ENCODE measurements at places on chromosomes 11 and 22.

GRCh38 chr22:47196166-47196849 is 433.9 kb downstream of the TBC1D22A start:
- DNase-seq: no peak

GRCh38 chr11:61787928-61788491 is 4.4 kb downstream of the TMEM258 start:
- peak; percentile 23 for DNase-seq

DNA sequence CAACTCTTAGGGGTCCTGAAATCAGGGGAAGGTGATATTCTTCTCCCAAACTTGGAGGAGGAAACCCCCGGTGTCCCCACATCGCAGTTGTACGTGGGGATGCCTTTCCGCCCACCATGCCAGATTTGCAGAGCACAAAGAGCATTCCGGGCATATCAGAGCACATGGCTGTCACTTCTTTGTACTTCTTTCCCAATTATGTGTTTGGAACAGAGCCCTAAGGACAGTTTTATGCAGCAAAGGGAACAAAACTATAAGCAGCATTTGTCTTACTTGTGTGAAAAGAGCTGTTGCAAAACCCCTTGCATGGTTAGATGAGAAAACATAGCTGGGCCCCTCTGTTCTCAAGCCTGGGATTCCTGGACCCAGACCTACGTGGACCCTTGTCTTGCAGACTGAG is 41.2 kb downstream of the NTM start:
- DNase-seq: no peak

- no peak for DNase-seq
Measured at GRCh38 chr11:7208391-7208790, 43.3 kb upstream of the SYT9 start.

DNA sequence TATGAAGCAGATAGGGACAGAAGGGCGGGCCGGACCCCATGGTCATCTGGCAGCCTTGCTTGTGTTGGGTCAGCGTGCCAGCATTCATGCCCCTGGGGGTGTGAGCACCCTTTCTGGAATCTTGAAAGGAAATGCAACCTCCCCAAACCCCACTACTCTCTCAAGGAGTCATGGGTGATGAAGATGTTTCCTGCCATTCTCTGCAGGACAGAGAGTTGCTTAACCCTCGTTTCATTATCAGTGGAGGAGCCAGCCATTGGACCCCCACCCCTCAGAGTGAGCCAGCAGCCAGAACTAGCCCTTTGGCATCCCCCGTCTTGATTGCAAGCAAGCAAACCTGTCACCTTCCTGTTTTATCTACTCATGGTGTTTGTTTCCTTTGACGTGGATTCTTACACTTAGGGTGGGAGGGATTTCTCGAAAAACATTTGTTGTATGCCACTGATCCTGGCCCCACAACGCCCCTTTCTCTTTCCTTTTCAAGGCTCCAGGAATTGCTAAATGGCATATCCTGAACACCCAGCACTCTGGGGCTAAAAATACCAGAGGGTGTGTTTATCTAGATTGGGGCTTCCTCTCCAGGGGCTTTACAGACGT is 258.3 kb downstream of the ETS1 start:
- DNase-seq: peak; percentile 53

DNA sequence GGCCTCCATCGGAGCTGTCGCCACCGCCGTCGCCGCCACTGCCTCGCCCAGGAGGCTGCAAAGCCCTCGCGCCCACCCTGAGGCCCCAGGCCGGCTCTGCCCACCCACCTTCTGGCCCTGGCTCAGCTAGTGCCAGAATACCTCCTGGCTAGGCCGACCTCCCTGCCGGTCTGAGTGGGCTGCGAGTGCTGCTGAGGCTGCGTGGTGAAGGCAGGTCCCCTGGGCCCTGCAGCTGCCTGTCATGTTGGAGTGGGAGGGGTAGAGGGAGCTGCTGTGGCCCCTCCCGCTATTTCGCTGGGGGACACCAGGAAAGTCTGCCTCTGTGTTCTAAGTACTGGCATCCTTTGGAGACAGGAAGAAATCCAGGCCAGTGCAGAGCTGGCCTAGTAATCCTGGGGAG is 34.2 kb downstream of the LRRC10B start:
- no peak for DNase-seq

GRCh38 chr11:75191330-75191717 is 40.4 kb downstream of the SLCO2B1 start:
- DNase-seq: no peak

DNA sequence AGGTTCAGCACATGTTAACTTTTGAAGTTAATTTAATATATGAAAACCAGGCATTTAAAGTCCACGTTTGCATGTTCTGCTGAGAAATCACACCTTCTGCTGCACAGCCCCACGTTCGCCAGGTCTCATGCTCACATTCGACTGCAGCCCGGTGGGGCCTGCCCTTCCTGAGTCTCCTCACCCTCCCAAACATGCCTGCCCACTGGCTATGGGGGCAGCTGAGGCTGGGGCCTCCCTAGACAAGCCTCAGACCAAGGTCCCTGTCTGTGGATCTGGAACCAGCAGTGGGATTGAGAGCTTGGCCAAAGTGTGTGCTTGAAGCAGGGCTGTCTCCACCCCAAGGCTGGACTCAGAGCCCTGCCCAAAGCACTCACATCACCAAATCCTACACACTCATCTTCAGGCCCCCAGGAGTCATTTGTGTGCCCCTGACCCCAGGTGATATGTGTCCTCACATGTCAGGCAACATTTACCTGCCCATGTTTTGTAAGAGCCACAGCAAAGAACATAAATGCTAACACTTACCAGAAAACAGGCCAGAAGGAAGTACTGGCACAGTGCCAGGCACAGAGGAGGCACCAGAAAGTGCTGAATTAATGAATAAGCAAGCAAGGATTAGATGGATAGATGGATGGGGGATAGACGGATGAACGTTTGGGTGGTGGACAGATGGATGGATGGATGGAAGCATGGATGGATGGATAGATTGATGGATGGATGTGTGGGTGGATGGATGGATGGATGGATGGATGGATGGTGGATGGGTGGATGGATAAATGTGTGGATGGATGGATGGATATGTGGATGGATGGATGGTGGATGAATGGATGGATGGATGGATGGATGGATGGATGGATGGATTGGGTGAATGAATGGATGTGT is 9.4 kb upstream of the FADD start:
- no peak for DNase-seq

GRCh38 chr11:68930991-68931855 is 27.5 kb downstream of the IGHMBP2 start:
- DNase-seq: no peak

DNA sequence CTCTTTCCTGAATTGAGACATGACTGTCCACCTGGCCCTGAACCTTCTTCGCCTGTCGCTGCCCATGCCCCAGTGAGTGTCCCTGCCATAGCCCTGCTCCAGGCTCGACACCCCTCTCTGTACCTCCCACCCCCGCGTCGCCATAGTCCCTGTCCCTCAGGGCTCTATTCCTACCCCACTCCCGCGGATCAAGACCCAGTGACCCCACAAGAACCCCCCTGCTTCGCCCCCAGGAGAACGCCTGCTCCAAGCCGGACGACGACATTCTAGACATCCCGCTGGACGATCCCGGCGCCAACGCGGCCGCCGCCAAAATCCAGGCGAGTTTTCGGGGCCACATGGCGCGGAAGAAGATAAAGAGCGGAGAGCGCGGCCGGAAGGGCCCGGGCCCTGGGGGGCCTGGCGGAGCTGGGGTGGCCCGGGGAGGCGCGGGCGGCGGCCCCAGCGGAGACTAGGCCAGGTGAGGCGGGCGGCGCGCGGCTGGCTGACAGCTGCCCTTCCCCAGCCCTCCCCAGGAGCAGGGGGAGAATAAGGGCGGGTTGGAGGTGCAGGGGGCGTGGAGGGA is 5.6 kb downstream of the NRGN start:
- no peak for DNase-seq

DNA sequence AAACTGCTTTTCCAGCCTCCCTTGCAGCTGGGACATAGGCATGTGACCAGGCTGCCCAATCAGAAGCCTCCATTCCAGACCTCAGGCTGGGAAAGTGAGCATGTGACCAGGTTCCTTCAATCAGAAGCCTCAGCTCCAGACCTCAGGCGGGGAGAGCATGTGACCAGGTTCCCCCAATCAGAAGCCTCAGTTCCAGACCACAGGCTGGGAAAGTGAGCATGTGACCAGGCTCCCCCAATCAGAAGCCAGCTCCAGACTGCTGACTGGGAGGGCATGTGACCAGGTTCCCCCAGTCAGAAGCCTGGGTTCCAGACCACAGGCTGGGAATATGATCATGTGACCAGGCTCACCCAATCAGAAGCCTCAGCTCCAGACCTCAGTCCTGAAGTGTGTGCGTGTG is 11.7 kb upstream of the IL2RB start:
- DNase-seq: no peak

- no peak for DNase-seq
Measured at GRCh38 chr11:47124675-47125074, 52.0 kb downstream of the ARFGAP2 start.

DNA sequence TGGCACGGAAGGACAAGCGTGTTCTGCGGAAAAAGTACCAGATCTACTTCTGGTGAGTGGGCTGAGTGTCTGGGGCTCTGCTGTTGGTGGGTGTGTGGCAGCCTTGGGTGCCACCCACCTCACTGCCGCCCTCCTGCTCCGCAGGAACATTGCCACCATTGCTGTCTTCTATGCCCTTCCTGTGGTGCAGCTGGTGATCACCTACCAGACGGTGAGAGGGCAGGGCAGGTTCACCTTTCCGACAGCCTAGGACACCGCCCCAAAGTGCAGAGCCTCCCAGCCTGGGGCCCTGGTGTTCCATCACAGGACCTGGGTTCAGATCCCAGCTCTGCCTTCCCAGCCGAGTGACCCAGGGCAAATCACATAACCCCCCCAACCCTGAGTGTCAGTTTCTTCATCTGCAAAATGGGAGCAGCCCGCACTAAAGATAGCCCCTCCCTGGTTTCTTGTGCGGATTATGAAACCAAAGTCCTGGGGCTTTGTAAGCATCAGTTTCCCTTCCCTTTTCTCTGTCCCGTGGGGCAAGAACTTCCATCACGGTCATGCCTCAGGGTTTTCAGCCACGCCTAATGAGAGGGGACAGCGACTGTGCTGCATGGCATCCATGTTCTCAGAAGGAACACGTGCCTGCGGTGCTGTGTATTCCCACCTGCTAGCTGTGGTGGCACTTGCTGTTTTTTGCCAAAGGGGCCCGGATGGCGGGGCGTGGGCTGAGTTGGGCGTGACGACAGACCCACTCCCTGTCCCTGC is 9.8 kb upstream of the TAGLN start:
- DNase-seq: no peak

DNA sequence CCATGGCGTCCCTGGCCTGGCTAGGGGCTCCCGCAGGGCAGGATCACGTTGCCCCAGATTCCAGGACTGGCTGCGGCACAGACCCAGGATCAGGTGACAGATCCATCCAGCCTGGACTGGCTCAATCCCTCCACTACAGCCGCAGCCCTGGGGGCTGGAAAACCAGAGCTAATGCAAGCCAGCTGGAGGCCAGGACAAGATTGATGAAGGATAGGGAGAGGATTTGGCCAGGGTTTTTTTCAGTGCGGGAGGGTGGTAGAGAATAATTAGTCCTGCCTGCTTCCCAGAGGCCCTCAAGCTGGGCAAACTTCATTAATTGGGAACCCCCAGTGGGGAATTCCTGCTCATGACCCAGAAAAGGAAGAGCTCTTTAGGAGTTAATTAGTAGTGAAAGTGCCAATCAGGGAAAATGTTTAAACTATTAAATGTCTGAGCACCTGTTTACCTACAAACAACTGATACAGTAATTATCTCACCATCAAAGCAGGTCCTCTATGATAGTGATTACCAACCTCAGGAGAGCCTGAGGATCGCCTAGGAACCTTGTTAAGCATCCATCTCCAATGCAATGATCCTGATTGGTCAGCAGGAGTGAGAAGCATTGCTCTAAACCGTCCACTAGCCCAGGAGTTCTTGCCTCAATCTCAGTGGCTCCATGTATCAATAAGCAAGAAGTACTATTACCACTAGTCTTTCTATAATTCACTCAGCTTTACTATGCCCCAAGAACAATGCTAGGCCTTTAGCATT is 33.0 kb upstream of the MYOD1 start:
- no peak for DNase-seq

- DNase-seq: no peak
Measured at GRCh38 chr11:127616158-127616557, 615.6 kb upstream of the KIRREL3 start.

DNA sequence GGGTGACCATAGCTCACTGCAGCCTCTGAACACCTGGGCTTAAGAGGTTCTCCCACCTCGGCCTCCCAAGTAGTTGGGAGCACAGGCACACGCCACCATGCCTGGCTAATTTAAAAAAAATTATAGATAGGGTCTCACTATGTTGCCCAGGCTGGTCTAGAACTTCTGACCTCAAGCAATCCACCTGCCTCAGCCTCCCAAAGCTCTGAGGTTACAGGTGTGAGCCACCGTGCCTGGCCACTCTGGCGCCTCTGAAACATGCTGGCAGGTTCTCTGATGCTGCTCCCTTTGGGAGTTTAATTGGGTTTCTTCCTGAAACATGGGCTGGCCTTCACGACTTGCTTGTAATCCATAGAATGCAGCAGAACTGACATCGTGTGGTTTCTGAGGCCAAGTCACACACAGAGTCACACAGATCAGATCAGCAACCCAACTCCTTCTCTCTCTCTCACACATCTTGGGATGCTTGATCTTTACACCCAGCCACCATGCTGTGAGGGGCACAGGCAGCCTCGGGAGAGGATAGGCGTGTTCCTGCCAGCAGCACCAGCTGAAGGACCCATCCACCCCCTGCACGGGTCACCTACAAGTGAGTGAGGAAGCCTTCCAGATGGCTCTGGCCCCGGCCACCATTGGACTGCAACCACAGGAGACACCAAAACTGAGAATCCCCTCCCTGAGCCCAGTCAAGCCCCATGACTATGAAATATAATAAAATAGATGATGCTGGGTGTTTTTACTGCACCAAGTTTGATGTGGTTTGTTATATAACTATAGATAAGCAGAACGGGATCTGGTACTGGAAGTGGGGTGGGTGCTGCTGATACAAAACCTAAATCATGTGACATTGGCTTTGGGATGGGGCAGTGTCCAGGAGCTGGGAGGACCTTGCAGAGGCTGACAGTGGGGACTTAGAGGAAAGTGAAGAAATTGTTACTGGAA is 3.1 kb upstream of the GSC2 start:
- no peak for DNase-seq
